ENCODE measurements at places on chromosomes 1 and 21.

DNA sequence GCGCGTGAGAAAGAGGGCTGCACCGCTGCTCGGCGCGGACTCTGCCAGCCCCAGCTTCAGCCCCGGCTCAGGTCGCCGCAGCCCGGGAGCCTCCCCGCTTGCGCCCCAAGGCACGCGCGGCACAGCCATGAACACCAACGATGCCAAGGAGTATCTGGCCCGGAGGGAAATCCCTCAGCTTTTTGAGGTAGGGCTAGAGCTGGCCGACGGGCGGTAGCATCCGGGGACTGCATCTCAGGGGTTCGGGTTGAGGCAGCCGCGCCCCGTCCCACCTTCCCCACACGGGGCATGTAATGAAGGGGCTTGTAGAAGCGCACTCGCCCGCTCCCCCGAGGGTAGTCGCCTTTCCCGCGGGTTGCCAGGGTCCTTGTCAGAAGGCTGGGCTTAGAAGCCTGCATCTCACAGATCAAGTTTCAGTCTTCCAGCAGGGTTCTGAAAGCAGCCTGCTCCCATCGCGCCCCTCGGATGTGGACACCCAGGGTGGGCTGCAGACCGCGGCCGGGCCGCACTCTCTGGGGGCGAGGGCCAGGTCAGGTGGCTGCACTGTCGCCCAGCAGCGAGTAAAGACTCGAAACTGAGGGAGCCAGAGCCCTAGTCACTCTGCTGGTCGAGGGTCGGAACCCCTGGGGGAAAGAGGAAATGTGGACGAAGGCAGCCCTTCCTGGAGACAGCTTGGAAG, 507 bp downstream of the AK5 start:
- DNase-seq, result peak; percentile 15

- no peak for DNase-seq
Observed at GRCh38 chr1:178168536-178168935, 74.6 kb downstream of the RASAL2 start.

GRCh38 chr1:232316864-232317263, 313.1 kb downstream of the SIPA1L2 start:
- DNase-seq, result no peak

DNA sequence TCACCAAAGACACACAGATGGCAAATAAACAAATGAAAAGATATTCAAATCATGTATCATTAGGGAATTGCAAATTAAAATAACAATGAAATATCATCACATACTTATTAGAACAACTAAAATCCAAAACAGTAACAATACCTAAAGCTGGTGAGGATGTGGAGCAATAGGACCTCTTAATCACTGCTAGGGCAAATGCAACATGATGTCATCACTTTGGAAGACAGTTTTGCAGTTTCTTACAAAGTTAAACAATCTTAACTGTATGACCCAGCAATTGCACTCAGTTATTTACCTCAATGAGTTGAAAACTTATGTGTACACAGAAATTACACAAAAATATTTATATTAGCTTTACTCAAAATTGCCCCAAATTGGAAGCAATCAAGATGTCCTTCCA, 47.3 kb downstream of the SELENOF start:
- no peak for DNase-seq

DNA sequence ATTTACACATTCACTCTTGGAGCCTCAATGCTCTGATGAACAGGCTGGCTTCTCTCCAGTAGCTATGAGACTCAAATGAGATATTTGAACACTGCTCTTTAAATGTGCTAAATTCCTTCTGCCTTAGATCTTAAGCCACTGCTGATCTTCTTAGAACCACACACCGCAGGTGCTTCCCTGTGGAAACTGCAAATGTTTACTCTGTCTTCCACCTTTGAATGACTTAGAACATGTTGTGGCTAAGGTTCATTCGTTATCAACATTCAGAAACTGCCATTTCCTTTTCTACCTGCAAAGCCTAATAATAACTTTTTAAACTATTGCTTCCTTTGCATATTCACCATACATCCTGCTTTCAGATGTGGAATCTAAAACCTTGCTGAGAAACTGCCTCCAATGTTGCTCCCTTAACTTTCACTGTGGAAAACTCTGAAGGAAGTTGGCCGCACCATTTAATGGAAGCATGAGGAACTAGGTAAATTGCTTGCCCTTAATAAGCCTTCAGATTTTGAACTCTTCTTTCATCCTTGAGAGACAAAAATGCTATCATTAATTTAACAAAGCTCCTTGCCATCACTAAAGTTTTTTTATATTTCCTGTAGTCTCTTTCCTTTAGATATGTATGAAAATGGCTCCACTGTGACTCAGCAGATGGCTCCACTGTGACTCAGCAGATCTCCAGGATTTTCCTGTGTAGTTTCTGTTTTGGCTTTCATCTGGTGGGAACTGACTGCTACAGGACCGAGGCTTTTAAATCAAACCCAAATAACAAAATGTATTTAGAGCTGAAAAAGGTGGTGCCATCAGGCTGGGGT, 143.8 kb downstream of the TNFSF18 start:
- DNase-seq, result no peak

DNA sequence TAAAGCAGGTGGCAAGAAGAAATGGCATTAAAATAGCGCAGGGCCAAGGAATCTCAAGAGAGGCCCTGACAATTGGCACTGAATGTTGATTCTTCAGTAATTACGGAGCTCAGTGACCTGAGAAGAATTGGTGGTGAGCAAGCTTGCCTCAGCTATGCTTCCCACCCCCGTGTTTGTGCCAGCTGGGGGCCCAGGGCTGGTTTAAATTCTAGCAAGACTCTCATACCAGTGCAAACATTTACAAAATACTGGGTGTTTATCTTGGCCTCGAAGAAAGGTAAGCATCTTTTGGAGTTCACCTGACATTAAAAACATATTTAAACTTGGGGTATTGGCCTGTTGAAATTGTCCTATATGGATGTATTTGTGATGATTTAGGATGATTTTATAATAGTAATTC, 296.7 kb upstream of the USP25 start:
- no peak for DNase-seq

GRCh38 chr1:154726443-154726842, 118.5 kb upstream of the ADAR start:
- DNase-seq, result no peak

- no peak for DNase-seq
Observed at GRCh38 chr1:205324781-205325180, 3.2 kb upstream of the NUAK2 start.

DNA sequence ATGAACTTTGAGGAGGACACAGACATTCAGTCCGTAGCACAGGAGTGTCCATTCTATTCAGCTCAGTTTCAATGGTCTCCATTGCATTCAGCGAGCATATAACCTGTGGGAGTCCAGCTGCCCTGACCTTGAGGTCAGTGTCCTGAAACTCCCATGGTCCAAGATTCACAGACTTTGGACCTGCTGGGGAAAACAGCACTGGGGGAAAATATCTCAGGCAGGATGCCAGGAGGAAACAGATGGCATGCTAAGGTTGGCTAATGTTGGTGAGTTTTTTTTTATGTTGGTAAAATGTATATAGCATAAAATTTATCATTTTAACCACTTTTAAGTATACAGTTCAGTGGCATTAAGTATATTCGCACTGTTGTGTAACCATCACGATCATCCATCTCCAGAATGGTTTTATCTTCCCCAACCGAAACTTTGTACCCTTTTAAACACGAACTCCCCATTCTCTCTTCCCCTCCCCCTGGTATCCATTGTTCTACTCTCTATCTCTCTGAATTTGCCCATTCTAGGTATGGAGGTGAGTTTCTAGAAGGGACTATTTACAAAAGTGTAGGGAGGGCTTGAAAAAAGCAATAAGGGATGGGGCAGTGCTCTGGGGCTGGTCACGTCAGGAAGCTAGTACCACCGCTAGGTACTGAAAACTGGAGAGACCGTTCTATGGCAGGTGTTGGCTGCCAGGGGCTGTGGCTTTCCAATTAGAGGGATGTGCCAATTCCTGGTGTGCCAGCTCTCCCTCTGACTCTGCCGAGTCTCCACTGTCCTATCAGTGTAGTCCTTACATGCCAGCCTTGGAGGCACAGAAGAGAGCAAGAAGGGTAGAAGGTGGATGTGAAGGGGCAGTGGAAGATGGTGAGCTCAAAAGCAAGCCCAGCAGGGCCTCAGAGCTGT, 85.3 kb downstream of the FOXD2 start:
- DNase-seq, result no peak

DNA sequence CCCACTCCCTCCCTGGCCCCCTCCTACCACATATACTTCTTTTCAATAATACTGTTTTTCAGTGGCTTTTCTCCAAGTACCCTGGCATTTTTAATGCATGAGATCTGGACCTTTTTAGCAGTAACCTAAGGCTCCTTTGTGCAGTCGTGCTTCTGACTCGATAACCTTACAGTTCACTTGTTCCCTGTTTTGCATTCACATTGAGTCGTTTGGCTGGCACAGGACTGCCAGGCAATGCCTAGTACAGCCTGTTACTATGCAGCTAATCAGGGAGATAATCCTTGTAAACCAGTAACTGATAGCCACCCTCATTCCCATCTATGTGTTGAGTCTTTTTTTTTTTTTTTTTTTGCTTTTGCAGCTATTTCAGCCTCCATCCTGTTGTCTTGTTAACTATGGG, 3.7 kb downstream of the ATP1B1 start:
- DNase-seq, result no peak

DNA sequence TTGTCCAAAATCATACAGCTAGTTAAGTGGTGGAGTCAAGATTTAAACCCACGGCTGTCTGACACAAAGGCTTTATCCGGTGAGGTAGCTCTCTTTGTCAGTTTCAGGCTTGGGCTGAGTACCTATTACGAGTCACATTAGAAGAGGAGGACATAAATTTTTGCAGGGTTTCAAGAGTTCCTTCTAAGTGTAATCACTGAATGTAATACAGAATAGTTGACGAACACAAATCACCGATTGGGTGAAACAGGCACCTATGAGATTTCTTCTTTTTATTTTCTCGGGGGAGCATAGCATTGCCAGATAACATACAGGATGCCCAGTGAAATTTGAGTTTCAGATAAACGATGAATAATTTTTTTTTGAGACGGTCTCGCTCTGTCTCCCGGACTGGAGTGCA, 847 bp downstream of the PSMD4 start:
- DNase-seq, result no peak

DNA sequence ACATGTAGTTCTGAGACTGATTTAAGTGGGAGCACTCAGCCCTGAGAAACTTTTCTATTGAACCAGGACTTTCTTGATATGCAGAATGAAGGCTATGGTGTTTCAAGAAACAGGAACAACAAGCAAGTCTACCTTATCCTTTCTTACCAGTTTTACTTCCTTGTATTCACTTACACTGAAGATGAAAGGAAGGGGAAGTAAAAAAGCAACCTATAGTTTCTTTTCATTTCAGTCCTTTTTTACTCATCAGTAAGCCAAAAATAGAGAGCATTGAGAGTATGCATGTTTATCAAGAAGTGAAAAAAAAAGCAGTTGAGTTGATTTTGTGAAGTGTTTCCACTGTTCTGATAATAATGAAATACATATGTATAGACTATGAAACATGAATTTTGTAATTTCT, 1010.3 kb downstream of the AMY1C start:
- no peak for DNase-seq

DNA sequence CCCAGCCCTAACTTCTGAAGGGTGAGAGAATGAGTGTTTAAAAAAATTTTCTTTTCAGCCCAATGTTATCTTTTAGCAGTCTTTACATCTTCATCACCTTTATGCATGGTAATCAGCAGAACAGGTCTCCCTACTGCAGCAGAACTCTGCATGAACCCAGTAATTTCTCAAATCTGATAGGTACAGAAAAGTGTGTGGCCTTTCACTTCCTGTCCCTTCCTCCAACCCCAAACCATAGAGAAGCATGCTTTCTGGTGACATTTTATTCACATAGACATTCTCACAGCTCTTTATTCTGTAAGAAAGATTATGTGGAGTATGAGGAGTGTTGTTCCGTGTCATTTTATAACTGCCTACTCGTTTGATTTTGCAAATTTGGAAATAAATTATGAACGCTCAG, 68.6 kb downstream of the RPAP2 start:
- DNase-seq, result no peak

- no peak for DNase-seq
Observed at GRCh38 chr1:37987679-37988078, 2.1 kb downstream of the SF3A3 start.

DNA sequence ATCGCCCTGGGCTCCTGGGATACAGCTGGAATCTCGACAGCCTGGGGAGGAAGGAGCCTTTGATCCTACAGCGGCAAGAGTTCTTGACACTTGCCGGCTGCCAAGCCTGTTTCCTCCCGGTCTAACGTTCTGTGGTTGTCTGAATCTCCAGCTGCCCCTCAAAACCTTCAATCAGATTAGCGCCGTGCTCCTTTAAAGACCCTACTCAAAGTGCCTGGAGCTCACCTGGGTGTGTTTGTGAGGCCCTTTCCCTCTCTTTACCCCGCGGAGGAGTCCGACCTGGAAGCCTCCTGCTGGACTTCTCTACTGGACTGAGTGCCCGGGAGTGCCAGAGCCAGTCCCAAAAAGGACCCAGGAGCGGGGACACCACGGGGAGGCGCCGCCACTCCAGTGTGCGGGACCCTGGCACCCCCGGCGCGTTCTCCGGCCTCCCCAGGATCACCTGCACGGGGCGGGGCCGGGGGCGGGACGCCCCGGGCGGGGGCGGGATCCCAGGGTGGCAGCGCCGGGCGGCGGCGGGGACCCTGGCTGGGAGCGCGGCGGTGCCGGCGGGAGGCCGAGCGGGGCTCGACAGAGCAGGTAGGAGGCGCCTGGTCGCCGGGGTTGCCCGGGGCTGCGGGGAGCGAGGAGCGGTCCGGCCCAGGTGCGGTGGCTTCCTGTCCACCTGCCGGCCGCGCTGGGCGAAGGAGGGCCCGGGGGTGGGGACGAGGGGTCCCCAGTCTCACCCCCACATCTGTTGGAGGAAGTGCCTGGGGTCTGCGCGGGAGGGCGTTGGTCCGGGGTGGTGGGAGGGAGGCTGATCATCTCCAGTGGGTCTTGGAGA, at the start of gene NCMAP:
Gene NCMAP, plus strand, starts transcription at position 497 of the 823 bp plus-strand sequence. CDS start 39,344 bp downstream, outside the sequence.
- DNase-seq, result no peak

DNA sequence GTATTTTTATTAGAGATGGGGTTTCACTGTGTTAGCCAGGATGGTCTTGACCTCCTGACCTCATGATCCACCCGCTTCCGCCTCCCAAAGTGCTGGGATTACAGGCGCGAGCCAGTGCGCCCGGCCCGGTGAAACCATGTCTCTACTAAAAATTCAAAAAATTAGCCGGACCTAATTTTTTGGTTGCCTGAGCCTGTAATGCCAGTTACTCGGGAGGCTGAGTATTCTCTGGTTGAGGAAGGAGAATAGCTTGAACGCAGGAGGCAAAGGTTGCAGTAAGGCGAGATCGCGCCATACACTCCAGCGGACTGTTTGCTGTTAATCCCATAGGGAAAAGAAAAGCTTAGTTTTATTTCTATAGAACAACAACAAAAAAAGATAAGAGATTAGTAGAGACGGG, 29.9 kb upstream of the HJV start:
- no peak for DNase-seq

DNA sequence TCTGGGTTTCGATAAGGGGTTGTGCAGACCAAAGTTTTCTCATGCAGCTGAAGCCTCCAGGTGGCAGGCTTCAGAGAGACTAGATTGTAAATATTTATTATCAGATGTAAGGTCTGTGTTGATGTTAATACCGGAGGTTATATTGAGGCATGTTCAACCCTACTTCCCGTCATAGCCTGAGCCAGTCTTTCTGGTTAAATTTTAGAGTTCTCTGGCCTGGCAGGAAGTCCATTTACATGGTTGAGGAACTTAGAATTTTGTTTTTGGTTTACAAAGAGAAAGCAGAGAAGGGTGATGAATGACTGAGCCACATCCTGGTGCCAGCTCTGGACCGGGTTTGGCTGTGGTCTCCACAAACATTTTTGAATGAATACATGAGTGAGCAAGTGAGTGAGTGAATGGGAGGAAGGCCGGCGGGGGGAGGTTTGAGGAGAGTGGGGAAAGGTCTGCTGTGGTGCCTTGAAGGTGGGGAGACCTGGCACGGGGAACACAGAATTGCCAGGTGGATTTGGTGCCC, 218.5 kb downstream of the DISC1 start:
- DNase-seq, result no peak

GRCh38 chr1:35958558-35958957, 27.7 kb downstream of the AGO3 start:
- no peak for DNase-seq
